ENCODE measurements at places on chromosomes 7 and 10.

DNA sequence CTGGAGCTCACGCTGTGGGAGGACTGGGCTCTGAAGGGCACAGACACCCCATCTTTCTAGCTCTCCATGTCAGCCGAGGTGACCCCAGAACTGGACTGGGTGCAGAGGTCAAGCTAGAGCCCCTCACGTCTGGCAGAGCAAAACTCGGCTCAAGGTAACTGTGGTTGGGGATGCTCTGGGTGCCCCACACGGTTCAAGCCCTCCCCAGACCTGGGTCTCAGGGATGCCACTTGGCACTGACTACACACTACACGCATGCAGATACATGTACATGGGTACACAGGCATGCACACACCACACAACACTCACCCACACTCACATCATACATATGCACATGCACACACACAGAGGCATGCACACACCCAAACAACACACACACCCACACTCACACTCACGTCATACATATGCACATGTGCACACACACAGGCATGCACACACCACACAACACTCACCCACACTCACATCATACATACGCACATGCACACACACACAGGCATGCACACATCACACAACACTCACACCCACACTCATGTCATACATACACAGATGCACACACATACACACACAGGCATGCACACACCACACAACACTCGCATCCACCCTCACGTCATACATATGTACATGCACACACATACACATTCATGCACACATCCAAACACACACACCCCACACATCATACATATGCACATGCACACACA, 219.3 kb downstream of the DNAJB6 start:
- no peak for DNase-seq

- no peak for DNase-seq
Observed at GRCh38 chr7:37446371-37446770, 2.3 kb downstream of the ELMO1 start.

GRCh38 chr7:129703751-129704150, 92.2 kb downstream of the NRF1 start:
- no peak for DNase-seq

DNA sequence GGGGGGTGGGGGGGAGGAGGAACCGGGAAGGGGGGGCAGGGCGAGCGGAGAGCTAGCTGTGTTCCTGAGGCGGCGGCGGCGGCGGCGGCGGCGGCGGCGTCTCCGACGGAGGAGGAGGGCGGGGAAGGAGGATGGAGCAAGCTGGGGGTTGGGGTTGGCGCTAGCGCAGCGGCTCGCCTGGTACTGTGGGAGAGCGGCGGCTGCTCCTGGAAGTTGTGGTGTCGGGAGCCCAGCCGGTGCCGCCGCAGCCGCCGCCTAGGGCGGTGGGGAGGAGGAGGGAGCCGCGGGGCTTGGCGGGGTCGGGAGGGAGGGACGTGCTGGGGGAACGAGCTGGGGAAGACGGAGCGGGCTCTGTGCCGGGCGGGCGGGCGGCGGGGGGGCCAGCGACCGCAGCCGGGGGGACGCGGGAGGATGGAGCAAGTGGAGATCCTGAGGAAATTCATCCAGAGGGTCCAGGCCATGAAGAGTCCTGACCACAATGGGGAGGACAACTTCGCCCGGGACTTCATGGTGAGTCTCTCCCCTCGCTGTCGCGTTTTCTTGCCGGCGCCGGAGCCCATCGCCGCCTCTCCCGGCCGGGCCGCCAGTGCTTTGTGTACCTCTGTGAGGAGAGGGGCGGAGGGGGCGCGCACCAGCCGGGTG, at the start of gene PTPN12:
Gene PTPN12, plus strand, starts transcription at position 160 of the 642 bp plus-strand sequence. Its CDS starts 252 bp downstream, at position 412.
- no peak for DNase-seq

GRCh38 chr7:18020138-18020715, 7.4 kb downstream of the PRPS1L1 start:
- no peak for DNase-seq

GRCh38 chr7:26398756-26399509, 107.3 kb downstream of the SNX10 start:
- peak; percentile 55 for DNase-seq

DNA sequence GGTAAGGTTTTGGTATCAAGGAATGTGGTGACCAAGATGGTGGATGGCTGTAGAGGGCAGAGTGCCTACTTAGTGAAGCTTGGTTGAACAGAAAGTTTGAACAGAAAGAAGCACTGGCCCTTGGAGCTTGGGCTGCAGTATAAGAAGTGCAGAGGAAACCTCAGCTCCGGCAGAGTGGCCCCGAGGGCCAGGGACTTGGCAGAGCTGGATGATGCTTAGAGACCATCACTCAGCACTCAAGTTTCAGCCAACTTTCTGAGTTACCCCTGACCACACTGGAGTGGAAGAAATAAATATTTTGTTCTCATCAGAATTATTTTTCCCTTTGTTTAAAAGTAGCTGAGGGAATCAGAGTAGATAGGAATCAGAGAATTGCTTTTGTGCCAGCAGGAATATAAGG, 336.7 kb downstream of the C7orf25 start:
- DNase-seq: no peak

GRCh38 chr7:16463520-16463919, 2.0 kb downstream of the SOSTDC1 start:
- DNase-seq: no peak

GRCh38 chr7:74033372-74034311, 5.7 kb downstream of the ELN start:
- peak; percentile 56 for DNase-seq

GRCh38 chr7:121473645-121474300, 77.7 kb upstream of the FAM3C start:
- no peak for DNase-seq

DNA sequence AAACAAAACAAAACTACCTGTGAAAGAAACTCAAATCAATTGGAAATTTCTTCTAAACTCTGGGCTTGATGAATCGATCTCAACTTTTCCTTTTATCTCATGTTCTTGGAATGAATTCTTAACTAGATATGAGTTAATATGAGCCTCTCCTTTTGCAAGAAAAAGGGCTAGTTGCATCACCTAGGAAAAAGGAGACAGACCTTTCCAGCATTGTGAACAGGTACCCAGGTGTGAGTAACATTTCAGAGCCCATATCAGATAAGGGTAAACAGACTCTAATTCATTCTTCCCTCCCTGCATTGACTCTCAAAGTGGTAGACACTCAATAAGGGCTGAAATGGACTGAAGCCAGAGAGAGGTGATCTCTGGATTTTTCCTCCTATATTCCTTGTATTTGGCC, 103.8 kb upstream of the AGR3 start:
- DNase-seq: no peak

GRCh38 chr7:37255327-37255944, 193.2 kb downstream of the ELMO1 start:
- no peak for DNase-seq

- peak; percentile 28 for DNase-seq
Observed at GRCh38 chr10:21265622-21266021, 259.9 kb downstream of the SKIDA1 start.

DNA sequence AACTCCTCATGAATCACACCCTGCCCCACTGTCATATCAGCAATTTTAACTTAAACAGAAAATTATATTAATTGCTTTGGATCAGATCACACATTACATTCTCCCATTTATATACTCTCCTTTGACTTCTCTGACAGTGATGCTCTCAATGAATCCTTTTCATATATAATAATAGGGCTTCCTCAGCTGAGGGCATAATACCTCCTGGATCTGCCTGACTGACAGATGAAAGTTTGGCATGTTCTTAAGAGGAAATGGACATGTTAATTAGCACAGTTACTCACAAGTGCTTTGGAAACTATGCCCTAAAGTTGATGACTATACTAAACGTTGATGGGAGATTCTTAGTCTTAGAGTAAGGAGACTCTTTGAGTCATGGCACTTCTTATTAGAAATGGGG, 478.2 kb upstream of the LRRN3 start:
- no peak for DNase-seq

DNA sequence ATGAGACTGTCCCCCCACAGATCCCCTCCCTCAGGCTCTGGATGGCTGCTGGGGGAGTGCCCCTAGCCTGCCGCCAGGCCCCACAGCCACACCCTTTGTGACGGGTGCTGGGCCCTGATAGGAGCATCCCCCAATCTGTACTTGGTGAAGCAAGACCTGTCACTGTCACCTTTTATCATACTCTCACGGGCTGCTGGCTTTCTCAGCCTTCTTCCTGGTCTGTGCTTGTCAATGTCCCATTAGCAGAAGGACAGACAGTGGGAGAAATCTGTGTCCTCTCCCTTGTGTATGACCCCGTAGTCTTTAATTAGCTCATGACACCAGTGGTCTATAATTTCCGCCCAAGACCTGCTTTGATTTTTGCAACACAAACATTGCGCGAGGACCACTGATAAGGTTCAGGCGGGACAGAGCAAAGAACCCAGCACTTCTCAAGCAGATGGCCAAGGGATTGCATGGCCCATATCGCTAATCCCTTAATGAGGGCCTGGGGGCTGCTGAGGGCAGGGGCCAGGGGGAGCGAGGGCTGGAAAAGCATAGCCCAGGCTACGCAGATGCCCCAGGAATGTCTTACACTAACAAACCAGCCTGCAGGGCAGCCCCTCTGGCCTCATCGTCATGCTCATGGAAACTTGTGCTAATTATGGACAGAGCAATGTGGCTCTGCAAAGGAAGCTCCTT, 127.8 kb downstream of the PTPN20 start:
- DNase-seq: no peak

- DNase-seq: peak; percentile 65
Observed at GRCh38 chr10:84267503-84268126, 22.8 kb downstream of the RGR start.

GRCh38 chr10:127974911-127975310, 68.0 kb downstream of the PTPRE start:
- DNase-seq: no peak

DNA sequence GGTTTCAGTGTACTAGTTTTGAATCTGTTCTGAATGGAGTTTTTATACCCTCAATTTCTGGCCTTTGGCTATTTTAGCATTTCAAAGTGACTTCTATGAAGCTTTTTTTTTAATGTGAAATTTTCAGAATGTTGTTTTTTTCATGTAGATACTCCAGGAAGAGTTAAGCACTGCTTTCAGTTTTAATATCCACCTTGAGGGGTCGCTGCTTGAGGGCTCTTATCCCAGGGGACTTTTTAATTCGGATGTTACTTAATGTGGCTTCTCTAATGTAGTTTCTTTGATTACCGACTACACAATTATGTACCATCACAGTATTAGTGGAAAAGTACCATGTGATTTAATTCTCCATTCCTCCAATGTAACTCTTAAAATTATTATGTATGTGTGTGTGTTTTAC, 5.2 kb downstream of the IFIT5 start:
- peak; percentile 21 for DNase-seq

- no peak for DNase-seq
Observed at GRCh38 chr7:25656071-25656470, 427.8 kb upstream of the NPVF start.

- peak; percentile 67 for DNase-seq
Observed at GRCh38 chr7:28528899-28529298, 116.6 kb downstream of the CREB5 start.

- DNase-seq: no peak
Observed at GRCh38 chr7:55413442-55413841, 48.3 kb downstream of the LANCL2 start.

- DNase-seq: no peak
Observed at GRCh38 chr7:154255324-154255723, 203.1 kb downstream of the DPP6 start.

DNA sequence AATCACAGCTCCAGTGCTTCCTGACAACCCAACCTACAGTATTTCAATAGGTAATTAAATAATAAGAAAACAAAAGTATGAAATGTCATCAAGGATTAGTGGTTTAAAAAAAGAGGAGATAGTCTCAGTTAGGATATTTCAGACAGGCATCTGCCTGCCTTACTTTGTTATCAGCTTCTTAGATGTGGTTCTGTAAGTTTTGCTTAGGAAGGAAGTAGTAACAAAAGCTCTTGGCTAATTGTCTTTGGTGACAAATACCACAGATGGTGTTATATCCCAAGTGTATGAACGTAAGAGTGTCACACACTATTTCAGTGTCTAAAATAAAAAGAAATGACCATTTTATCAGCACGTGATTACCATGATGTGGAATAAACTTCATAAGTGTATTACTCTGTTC, 9.8 kb upstream of the ACTA2 start:
- DNase-seq: no peak

- peak; percentile 88 for DNase-seq
Observed at GRCh38 chr10:98460837-98461499, 14.2 kb upstream of the HPS1 start.

DNA sequence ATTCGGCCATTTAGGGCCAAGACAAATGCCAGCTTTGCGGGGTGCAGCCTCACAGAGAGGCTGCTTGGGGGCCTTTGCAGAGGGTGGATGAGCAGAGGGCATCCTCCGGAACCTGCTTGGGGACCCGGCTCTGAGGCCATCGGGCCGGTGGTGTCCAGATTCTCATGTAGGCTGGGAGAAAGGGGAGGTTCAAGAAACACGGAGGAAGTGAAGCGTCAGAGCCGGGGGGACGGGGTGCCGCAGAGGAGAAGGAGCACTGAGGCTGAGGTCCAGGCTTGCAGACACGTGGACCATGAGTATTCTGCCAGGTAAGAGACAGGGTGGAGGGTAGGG, 150.7 kb upstream of the SHH start:
- DNase-seq: no peak

GRCh38 chr10:96281444-96282029, 10.2 kb upstream of the BLNK start:
- DNase-seq: no peak

DNA sequence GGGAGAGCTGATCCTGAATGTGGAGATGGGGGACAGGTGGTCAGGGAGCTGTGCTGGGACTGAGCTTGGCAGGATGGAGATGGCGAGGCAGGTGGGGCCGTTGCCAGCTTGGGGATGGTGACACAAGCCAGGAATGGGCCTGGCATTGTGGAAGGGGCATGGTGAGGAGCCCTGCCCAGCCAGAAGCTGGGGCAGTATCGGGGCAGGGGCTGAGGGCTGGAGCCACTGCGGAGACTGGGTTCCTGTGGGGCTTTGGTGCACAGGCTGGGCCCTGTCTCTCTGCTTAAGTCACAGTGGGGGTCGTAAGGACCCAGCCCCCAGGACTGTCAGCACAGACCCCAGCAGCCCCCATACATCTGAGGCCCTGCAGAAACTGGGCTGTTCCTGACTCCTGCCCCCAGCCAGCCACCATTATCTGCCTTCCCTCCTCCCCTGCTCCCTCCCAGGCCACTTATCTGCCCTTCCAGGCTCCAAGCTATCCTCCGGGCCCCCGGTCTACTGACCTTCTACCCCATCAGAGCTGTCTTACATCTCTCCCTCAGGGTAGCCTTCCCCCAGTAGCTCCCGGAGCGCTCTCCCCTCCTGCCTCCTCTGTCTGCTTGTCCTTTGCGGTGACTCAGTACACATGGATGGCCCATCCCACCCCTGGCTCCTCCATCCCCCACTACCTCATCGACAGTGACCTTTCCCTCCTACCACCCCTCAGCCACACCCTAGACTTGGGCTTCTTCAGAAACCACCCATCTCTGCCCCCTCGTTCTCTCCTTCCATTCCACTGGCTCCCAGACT, 44.2 kb downstream of the PPIF start:
- no peak for DNase-seq

- no peak for DNase-seq
Observed at GRCh38 chr10:308572-309085, 173.4 kb downstream of the ZMYND11 start.

DNA sequence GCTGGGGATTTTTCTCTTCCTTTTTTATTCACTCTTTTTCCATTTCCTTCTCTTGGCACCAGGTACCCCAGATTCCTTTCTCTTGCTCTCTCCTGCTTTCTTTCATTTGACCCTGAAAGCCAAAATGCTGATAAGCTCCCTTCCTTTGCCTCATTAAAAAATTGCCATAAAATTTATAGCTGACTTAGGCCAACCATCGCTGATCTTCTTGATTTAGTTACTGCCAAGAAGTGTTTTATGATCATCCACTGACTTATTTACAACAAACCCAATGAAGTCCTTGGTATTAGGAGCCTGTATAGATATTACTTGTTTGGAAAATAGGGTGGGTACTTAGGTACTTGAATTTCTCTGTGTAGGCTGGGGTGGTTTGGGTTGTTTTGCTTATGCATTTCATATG, 173.2 kb upstream of the PHYHIPL start:
- no peak for DNase-seq

Data from AG20443 (cell line).